Breast epithelium (tissue), 4 donors: ENCODE measurements at places on chromosomes 6 and 20. TPM values are rescaled to one million over a fixed set of nuclear protein-coding genes. Genes with fewer than 3 reads are reported as not detected.

The MCCD1 gene
- total RNA-seq = not detected

DNA sequence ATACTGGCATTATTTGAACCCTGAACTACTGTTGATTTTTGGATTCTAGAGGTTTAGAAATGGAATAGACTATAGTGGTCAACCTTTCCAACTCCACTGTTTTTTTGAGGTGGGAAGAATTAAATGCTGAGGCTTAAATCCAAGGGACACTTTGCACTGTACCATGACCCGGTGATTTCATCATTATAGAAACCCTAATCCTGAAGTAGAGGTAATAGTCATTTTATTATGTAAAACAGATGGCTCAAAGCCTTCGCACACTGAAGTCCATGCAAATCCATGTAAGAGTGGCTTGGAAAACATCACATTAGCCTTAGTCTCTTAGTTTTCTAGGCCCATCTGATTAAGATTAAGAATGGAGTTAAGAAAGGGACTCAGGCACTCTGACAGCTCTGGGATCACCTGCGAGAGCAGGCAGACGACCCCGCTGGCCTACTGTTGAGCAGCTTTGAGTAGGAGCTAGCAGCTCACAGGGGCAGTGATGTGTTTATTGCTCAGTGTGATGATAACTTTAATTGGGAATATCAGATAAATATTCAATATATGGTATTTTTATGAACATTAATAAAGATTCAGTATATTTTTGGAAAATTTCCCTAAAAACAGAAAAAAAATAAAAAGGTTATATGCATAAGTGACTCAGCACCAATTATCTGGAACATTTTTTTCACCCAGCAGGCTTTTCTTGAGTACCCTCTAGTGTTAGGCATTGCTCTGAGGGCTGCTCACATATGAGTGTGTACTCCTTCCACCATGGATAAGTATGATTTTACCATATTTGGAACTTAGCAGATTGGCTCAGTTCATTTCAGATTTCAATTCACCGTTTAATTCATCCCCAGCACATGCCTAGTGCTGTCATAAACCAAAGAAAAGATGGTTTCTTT is 13.4 kb downstream of the SLX4IP start:
- no peak for DNase-seq

The GTSF1L gene
- not detected for total RNA-seq

- peak; percentile 59 for DNase-seq
Measured at GRCh38 chr6:1311400-1312202, at the start of gene FOXQ1. FOXQ1 (plus strand) TSS chr6:1312098; CDS start chr6:1312705, 607 bp downstream.

DNA sequence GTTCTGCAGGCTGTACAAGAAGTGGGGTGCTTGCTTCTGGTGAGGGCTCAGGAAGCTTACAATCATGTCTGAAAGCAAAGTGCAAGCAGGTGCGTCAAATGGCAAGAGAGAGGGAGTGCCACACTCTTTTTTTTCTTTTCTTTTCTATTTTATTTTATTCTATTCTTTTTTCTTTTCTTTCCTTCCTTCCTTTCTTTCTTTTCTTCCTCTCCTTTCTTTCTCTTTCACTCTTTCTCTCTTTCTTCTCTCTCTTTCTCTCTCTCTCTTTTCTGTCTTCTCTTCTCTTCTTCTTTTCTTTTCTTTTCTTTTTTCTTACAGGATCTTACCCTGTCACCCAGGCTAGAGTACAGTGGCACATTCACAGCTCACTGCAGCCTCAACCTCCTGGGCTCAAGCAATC is 19.5 kb downstream of the ACOT13 start:
- DNase-seq = no peak

- DNase-seq = no peak
Measured at GRCh38 chr20:62692176-62692575, 16.5 kb upstream of the NTSR1 start.

The SAMD5 gene
- 13.5 TPM for total RNA-seq

DNA sequence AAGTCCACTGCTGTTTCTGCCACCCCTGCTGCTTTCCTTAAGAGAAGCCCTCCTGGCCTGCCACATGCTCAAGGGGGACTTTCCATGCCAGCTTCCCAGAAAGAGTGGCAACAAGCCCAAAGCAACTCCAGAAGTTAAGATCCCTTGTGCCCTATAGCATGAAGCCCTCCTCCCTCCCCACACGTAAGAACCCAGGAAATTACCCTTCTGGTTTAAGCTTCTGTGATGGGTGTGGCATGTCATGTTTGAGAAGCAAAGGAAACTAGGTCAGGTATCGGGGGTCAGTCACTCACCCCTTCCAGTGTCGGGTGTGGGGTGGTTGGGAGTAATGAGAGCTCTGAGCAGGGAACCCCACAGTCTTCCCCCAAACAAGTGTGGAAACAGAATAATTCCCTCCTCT is 196.1 kb downstream of the LRFN2 start:
- DNase-seq = no peak

The KIAA0408 gene
- total RNA-seq = 2.2 TPM
